ENCODE measurements at places on chromosomes 5 and 9.
A peak's percentile ranks its signal among the peaks of the same experiment; 100 is the strongest.

- no peak for DNase-seq
Observed at GRCh38 chr9:28941856-28942255, 1368.6 kb upstream of the C9orf72 start.

- no peak for DNase-seq
Observed at GRCh38 chr5:132774406-132774805, 2.6 kb downstream of the SEPTIN8 start.

DNA sequence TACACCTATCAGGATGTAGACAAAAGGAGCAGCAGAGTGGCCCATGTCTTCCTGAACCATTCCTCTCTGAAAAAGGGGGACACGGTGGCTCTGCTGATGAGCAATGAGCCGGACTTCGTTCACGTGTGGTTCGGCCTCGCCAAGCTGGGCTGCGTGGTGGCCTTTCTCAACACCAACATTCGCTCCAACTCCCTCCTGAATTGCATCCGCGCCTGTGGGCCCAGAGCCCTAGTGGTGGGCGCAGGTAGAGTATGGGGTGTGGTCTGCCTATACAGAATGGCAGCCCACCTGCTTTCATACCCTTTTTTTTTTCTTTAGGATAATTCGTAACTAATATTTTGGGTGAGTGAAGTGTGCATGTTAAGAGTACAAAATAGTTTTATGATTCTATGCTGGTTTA lies 1.1 kb downstream of the SLC27A6 start:
- DNase-seq: no peak

DNA sequence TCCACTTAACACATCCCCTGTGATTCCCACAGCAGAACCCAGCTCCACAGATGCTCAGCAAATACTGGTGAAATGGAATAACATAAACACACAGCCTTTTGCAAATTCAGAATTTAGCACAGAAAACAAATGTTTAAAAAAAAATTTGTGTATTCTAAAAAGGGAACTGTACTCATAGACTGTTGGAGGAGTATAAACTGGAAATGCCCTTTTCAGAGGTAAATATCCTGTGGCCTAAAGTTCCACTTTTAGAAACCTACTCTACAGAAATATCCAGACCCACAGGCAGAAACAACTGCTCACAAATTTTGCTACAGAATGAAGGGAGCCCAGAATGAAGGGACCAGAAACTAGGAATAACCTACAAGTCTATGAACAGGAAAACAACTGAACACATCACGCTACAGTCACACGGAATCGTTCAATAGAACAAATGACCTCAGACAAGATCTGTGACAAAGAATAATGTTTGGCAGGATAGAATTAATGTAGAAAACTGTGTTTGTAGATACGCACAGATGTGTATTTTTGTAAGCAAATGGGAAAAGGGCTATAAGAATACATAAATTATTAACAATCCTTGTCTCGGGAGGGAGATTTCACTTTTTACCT lies 78.5 kb downstream of the SHB start:
- DNase-seq: no peak

DNA sequence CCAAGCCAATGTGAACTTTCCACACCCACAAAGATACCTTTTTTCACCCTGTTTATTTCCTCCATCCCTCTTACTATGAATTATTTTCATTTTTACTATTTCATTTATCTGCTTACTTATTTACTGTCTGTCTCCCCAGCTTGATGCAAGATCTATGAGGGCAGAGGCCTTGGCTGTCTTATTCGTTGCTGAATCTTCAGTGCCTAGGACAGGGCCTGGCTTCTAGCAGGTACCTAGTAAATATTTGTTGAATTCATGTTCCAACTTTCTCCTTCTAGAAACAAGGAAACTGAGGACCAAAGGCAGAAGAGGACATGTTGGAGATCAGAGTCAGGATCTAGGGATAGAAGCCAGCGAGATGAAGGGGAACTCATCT lies 543 bp upstream of the DNM1 start:
- DNase-seq: no peak

DNA sequence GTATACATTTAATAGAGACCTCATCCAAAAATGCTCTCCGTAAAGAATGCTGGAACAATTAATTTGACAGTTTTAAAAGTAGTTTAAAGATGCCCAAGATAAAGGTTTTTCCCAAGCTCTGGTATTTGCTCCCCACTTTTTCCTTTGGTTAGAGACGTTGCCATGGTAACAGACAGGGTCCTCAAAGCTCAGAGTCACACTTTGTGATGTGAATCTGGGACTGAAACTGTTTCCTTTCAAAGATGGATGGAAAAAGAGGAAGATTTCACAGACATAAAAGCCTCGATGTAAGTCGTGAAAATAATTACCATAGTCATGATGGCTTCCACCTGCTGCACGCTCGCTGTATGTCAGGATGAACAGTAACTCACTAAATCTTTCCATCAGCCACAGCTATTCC lies 229.5 kb downstream of the MSX2 start:
- no peak for DNase-seq

GRCh38 chr5:132389585-132390286 lies 20.2 kb downstream of the SLC22A5 start:
- no peak for DNase-seq

- DNase-seq: no peak
Observed at GRCh38 chr5:169248996-169249395, 51.9 kb downstream of the SLIT3 start.

GRCh38 chr5:149387982-149388381 lies 8.9 kb upstream of the IL17B start:
- DNase-seq: no peak

DNA sequence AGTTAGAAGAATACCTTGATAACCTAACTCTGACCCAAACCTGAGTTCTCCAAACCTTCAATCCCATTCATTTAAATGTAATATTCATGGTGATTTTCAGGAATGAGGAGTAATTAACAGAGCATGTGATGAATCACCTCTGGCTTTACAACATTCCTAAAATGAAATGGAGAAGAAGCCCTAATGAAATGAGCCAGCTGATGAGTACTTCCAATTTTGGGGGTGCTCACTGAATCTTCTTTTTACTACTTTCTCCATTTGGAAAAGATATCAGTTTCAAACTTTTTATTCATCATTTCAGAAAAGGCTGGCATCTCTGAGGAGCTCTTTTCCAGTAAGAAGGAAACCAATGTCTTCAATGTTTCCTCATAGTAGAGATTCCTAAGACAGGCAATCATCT lies 2.9 kb upstream of the SPINK5 start:
- DNase-seq: no peak

DNA sequence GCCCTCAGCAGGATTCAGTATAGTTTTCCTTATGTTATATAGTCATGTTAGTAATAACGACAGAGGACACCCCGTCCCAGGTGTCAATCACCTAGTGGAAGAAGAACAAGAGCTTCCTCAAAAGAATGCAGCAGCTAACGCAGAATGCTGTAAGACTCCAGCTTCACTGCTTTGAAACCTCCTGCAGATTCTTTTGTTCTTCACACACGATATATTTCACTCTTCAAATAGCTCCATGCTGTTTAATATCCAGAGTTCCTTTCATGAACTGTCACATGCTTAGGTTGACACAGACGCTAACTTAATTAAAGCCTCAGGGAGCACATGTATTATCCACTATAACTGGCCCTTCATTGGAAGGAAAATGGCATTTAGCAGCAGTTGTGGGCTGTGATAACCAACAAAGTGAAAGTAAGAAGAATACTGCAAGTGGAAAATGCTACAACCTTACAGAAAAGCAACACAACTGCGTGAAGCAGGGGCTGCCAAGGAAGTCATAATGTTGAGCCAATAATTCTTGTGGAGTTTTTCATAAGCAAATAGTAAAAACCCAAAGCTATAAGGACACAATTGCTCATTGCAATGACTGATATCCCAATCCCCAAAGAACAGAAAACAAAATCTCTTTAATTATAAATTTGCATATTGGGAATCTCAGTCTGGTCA lies 387.5 kb downstream of the PLK2 start:
- peak; percentile 63 for DNase-seq

- DNase-seq: peak; percentile 69
Observed at GRCh38 chr5:126869005-126869451, 92.1 kb downstream of the LMNB1 start.

DNA sequence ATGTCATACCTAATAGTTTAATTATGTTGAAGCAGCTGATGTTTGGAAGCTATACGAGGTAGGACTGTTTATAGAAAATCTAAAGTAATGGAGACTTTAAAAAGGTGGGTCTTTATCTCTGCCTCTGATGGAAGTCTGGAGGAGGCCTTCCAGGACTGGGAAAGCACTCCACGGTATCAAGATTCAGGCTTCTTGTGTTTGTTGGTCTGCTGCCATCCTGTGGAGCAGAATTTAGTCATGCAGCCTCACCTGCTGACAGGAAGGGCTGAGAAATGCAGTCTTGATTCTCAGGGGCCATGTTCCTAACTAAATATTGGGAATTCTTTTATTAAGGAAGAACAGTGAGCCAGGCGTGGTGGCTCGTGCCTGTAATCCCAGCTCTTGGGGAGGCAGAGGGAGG lies 15.9 kb downstream of the SPDL1 start:
- DNase-seq: no peak

- no peak for DNase-seq
Observed at GRCh38 chr9:78188594-78188993, 47.3 kb upstream of the CEP78 start.

GRCh38 chr9:113616116-113616515 lies 152.6 kb downstream of the RGS3 start:
- no peak for DNase-seq

DNA sequence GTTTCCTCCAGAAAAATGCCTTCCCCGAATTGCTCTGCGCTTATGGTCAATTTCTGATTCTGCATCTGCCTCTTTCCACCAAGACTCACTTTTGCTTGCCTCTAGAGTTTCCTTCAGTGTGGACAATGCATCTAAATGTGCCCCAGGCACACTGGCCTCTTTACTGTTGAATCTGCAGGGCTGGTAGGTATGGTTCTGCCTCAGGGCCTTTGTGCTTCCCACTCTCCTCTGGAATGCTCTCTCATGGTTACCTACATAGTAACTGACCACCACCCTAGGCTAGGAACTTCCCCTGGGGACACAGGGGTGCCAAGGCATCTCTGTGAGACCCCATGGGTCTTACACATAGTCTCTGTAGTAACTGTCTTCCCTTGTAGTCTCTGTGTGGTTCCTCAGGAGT lies 1258.6 kb downstream of the CDH12 start:
- DNase-seq: no peak

DNA sequence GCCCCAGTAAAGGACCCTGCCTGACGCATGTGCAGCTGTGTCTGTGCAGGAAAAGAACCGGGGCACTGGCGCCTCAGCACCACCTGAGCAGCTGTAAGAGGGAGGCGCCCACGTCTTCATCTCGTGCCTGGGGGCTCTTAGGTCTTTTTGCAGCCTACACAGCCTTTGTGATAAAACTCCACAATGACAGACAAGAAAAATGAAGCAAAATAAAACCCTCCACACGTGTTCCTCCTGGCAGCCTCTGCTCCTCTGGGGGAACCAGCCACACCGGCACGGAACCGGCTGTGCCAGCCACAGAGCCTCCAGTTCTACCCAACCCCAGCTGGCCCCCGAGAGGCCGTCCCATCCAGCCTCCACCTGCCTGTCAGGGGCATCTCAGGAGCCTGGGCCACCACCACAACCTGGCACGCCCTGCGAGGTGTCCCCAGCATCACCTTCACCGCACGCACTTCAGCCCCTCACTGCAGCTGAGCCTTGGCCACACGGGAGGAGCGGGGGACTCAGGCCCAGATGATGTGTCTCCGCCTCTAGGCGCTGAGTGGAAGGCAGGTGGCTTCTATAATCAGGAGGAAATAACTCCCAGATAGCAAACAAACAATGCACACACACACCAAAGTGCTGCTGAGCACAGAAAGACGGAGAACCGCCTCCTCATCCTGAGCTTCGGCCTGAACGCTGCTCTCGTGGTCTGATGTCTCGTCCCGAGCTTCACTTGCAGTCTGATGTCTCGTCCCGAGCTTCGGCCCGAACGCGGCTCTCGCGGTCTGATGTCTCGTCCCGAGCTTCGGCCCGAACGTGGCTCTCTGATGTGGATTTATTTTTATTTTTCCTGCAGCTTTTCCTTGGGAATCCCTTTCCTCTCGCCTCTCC lies 28.6 kb upstream of the NSMF start:
- DNase-seq: peak; percentile 75

- DNase-seq: no peak
Observed at GRCh38 chr5:81750308-81751008, 439 bp downstream of the SSBP2 start.

- DNase-seq: no peak
Observed at GRCh38 chr5:111682121-111682520, 74.9 kb downstream of the NREP start.

- DNase-seq: no peak
Observed at GRCh38 chr9:131273856-131274673, 2.2 kb downstream of the FAM78A start.

- DNase-seq: no peak
Observed at GRCh38 chr9:91777292-91777830, 172.7 kb downstream of the ROR2 start.

- no peak for DNase-seq
Observed at GRCh38 chr9:134189145-134189469, 24.7 kb upstream of the RNU6ATAC start.

DNA sequence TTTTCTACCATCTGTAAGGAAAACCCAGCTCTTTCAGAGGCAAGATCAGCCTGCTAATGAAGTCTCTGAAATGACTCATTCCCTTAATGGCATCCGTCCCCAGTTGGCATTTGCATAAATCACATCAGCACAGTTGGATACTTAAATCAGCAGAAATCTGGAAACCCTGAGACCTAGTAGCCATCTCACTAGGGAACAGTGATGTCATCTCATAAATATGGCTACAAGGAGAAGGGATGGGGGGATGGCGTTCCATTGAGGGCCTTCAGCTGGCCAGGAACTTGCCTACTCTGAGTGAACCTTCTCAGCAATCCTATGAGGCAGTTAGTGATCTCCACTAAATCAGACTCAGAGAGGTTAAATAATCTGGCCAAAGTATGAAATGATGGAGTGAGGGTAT lies 81.8 kb downstream of the CMYA5 start:
- no peak for DNase-seq

- no peak for DNase-seq
Observed at GRCh38 chr9:114012126-114012525, 66.0 kb downstream of the AMBP start.

GRCh38 chr9:35557320-35557719 lies 47.7 kb upstream of the TESK1 start:
- DNase-seq: no peak

DNA sequence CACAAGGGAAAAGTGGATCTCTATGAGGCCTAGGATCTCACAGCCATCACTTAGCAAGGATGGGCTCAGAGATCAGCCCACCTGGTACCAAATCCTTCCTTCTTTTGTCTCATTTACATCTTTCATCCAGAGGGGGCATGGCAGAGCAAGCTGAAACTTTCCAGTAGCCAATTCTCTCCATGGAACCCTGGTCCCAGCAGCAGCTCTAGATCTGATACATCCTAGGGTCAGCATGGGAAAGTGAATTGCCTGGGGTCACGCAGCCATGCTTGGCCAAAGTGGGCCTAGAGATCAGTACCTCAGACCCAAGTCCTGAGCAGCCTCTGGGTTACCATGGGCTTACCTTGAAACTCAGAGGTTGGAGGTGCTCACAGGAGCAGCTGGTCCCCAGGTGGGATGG lies 170.5 kb downstream of the GABBR2 start:
- DNase-seq: no peak

- DNase-seq: peak; percentile 12
Observed at GRCh38 chr5:102554728-102555127, 55.9 kb upstream of the SLCO6A1 start.

GRCh38 chr9:85897848-85898247 lies 43.1 kb upstream of the NAA35 start:
- DNase-seq: no peak

Data from NCI-H345 (cell line).